Activated CD8-positive, alpha-beta memory T cell treated with anti-CD3 and anti-CD28 coated beads for 1 hour (primary cell): ENCODE measurements at places on chromosomes 16 and 17.

DNA sequence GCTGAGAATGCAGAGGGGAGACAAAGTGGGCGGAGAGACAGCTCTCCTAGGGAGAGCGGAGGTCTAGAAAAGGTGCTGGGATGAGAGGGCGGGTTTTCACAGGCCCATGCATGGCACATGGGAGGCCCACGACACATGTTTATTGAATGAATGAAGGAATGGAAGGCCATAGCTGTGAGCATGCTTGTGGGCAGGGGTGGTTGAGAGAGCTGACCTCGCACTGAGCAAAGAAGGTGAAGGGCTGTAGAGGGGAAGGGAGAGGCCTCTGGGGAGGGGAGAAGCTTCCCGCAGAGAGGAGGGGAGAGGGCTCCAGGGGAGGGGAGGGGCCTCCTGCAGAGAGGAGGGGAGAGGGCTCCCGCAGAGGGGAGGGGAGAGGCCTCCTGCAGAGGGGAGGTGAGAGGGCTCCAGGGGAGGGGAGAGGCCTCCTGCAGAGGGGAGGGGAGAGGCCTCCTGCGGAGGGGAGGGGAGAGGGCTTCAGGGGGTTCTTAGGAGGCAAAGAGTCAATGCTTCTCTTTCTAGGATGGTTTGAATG is 27.3 kb downstream of the SDK2 start:
- DNase-seq: no peak

- no peak for DNase-seq
Measured at GRCh38 chr16:50304467-50305440, 38.4 kb downstream of the ADCY7 start.

DNA sequence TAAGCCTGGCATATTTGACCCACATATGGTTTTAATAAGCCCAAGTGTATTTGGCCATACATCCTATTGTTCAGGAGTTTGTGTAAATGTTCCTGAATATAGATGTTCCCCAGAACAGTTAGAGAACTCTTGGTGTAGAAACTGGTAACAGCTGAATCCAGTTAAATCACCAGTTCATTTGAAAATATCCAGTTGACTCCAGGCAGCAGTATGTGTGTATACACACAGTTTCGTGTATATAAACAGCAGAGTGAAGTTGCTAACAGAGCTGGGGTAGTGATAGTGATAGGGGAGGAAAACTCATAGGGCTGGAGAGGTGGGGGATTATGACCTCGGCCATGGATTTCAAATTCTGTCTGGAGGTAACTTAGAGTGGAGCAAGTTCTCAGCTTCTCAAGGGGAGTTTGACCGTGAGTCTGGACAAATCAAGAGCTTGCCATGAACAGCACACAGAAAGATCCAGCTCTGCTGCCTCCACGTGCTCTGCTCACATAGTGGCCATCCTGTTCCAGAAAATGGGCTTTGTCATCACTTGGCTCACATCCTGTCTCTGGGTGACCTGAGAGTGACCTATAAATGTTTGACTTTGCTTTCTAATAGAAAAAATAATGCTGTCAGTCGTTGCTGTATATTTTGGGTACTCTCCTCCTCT is 30.6 kb upstream of the MMD start:
- DNase-seq: no peak

GRCh38 chr17:48725288-48726064 is 2.5 kb downstream of the PRAC2 start:
- DNase-seq: no peak

DNA sequence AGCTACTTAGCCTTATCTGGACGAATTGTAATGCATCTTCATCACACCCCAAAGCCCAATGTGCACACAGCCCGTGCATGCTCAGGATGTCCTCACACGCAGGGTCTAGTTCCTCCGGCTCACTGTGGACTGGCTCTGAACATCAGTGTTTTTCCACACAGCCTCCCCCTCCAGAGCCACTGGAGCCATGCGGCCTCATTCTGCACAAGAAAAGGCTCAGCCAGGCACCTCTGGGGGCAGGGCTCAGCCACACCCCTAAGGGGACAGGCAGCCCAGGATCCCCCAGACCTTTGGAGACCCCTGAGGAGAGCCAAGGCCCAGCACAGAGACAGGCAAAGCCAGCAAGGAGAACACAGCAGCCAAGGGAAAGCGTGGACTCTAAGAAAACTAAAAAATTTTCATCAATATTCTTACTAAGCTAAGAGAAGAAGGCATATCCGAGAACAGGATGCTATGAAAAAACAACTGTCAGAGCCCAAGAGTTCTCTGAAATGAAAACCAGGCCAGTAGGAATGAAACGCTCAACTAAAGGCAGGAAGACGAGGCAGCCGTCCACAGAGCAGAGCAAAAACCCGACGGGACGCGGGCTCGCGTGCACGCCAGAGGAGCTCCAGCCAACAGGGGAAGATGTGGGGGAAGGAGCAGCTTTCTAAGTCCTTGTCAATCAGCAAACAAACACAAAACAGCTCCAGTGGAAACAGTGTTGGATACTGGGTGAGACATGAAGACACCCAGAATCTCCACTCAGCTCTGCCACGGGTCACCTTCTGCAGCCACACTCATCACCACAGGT is 34.5 kb downstream of the MAP1LC3B start:
- DNase-seq: no peak
